Effector CD8-positive, alpha-beta T cell (primary cell): ENCODE measurements at places on chromosomes 4 and X.

- no peak for DNase-seq
These were observed 333.2 kb downstream of the ARHGAP10 start for GRCh38 chr4:148065075-148065474.

DNA sequence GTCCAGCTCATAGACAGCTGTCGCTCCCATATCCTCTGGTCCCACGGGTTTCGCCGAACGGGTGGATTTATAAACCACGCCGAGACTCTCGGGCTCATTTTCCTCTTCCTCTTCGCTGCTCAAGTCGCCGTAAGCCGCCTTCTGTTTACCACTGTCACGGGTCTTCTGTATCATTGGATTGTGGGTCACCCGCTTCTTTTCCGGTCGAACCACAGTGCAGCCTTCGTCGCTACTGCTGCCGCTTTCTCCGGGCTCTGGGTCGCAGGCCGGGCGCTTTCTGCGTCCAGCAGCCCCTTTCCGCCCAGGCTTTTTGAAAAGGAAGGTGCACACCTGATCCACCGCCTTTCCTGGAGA is 311 bp downstream of the RNF113A start:
- peak; percentile 16 for DNase-seq

DNA sequence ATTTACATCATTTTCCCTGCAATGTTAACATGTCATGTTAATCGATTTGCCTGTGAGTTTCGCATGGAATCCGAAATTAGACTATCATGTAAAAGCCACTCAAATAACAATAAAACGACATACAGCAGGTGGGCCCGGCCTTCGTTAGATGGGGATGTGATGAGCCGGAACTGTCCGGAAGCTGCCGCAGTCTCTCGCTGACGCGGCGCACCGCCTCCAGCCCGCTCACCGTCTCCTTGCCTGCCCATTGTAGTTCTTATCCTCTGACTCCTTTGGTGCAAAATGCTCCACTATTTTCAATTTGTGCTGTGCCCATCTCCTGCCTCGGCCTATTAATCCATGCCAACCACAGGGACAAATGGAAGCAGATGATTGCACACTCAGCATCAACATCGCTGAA is 877.5 kb upstream of the TENM3 start:
- DNase-seq, result no peak

- DNase-seq, result no peak
These were observed 583.3 kb downstream of the STPG2 start for GRCh38 chr4:97560009-97560408.

- DNase-seq, result no peak
These were observed 694.0 kb downstream of the KCTD8 start for GRCh38 chr4:43754566-43754965.

DNA sequence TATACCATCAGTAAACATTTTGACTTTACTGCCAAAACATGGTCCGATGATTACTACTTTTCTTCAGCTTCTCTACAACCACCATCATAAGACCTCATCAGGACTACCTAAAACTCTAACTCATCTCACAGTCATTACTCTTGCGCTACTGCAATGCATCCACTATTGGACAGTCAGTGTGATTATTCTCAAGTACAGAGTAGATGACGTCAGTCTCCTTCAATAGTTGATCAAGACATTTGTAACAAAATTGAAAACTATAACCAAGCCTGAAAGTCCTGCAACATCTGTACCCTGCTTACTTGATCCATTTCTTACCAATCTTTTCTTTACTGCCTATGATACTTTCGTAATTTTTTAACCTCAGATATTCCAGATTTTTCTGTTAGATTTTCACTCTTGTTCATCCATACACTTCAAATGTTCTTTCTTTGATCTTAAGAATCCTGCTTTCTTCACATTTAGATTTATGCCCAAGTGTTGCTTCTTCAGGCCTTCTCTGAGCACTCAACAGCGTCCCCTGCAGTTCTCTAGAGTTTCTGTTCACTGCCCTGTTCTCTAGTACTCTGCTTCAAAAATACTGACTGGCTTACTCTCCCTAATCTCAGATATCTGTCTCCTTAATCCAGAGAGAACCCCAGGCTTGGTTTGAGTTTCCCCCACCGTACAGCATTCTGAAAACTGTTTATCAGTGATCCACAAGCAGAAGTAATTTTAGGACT is 1517.6 kb downstream of the STIM2 start:
- no peak for DNase-seq

GRCh38 chr4:78645853-78646757 is 94.5 kb downstream of the ANXA3 start:
- DNase-seq, result no peak

- DNase-seq, result no peak
These were observed 327.8 kb downstream of the GALNTL6 start for GRCh38 chr4:172141025-172141424.

GRCh38 chr4:24876431-24876830 is 36.4 kb downstream of the CCDC149 start:
- no peak for DNase-seq

GRCh38 chr4:76117536-76117935 is 30.7 kb downstream of the NUP54 start:
- no peak for DNase-seq

GRCh38 chr4:11475871-11476270 is 47.2 kb upstream of the HS3ST1 start:
- no peak for DNase-seq

GRCh38 chr4:53763813-53764597 is 172.7 kb upstream of the LNX1 start:
- DNase-seq, result no peak

DNA sequence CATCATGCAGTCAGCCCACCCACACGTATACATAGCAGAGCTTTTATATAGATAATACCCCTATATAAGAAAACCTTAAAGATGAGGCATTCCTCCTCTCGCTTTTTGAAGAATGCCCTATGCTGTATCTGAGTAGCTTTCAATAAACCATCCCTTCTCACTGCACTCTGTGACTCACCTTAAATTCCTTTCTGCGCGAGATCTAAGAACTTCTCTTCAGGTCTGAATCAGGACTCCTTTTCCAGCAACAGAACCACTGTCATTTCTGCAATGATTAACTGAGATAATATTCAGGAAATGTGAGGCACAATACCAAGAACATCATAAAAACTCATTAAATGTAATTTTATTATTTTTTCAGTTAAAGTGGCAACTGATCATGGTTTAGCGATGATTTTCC is 76.4 kb upstream of the DCLK2 start:
- DNase-seq, result no peak

- DNase-seq, result no peak
These were observed 2.0 kb downstream of the NDST3 start for GRCh38 chr4:118036336-118036735.

DNA sequence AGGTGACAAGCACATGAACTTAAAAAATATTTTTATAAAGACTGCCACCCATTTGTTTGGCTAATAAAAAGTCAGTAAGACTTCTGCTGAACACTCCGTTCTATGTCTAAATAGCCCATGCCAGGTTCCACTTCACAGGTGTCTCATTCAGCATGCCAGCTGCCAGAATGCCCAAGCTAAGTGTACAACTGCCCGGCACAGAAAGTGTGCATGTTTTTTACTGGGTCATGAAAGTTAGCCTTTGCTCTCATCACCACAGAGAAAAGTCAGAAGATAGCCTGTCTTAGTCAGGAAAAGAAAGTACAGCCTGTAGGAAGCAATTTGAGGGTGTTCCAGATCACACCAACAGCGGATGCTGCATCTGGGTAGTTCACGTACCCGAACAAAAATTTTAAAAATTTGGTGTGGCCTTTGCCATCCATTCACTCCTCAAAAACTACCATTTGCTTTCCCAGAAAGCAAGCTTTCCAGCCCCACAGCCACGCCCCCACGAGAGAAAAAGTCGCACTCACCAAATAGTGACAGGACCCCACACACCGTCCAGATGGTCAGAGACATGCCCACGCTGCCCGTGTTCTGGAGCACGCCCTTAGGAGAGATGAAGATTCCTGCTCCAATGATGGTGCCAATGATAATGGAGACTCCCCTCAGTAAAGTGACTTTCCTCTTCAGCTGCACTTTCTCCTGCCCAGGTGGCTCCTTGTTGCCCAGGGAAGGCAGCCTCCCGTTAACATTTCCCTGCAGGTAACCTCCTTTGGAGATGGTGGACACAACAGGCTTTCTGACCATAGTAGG is 671 bp downstream of the SLC7A11 start:
- DNase-seq, result no peak

GRCh38 chrX:29528281-29528680 is 687.1 kb upstream of the MAGEB2 start:
- DNase-seq, result no peak

DNA sequence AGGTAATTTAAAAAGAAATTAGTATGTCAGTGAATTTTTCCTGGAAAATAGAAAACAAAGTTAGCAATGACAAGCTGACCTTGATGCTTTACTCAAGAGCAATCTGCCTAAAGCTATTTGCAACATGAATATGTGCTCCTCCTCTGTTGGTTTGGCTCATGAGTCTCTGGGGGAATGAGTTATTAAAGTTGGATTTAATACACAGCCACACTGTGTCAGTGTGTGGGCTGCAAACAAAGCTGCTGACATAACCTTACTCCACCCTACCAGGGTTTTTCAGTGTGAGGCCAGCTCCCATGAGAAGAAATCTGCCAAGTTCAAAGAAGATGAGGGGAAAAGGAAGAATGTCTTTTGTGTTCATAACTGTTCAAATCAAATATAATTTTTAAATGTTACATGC is 280.5 kb downstream of the TLL1 start:
- no peak for DNase-seq

DNA sequence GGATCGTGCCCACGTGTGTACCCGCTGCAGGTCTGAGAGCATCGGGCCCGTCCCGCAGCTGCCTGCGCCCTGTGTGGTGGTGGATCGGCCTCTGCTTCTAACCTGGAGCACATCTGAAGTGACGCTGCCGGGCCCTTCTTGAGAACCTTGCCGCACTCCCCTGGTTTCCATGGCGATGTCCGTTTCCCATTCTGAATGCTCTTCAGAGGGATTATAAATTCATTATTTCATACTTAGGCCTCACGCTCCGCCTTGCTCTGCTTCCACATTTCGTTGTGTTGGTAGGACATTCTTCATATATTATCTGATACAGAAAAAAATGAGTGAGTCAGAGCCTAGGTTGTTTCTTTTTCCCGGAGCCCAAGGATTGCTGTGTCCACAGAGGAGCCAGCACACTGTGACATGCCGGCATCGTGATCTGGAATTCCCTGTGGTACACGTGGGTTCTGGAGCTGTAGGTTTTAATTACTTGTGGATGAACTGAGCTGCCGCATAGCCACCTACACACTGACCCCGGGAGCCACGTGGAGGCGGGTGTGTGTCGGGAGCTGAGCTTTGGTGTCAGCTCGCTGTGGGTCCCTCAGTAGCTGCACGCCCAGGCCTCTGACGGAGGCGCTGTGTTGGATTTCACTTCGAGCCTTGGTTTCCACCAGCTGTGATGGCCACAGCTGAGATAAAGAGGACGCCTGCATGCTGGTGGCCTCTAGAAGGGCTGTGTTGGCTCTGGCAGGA is 63.4 kb downstream of the PSAPL1 start:
- no peak for DNase-seq

DNA sequence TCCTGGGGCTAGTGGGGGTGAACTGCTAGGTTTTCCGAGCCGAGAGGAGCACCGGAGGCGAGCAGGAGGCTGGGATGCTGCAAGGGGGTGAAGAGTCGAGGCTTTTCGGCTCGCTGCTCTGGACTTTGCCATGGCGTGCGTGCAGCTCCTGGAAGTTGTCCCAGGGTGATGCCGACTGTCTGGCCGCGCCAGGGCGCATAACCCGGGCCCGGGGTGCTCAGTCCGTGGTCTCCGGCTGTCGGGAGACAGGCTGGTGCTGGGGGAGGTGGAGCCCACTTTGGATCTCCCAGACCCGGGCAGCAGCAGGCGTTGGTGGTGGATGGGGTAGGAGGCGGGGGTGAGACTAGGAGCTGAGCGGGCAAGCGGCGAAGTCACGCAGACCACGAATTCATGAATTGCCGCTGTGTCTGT is 793 bp downstream of the GRIA3 start:
- no peak for DNase-seq

DNA sequence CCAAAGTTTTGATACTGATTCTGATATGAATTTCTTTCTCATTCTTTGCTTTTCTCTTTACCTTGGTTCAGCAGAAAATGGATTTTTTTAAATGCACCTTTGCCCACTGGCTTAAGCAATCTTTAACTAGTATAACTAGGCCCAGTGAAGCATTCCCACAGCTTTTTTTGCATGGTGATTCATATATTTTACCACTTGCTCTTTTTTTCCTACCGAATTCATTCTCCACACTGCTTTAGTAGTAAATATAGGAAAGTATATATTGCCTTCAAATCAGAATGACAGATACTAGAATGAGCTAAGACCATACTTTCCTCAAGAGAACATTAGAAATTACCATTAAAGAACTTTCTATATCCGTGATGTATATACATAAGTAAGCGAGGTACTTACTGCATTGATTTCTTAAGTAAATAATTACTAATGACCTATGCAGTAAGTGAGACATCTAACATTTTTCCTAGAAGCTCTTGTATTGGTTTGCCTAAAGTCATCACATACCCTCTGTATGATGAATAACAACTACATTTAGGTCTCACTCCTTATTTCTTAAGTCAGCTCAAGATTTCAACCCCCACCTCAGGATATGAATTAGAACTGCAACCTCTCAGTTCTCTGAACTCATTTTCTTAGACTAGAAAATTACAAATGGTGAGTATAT is 44.2 kb downstream of the SLC4A4 start:
- no peak for DNase-seq

GRCh38 chrX:39816871-39817731 is 280.7 kb downstream of the BCOR start:
- no peak for DNase-seq
